Adipocyte (in vitro differentiated cells): ENCODE measurements at places on chromosomes 3 and 15.

DNA sequence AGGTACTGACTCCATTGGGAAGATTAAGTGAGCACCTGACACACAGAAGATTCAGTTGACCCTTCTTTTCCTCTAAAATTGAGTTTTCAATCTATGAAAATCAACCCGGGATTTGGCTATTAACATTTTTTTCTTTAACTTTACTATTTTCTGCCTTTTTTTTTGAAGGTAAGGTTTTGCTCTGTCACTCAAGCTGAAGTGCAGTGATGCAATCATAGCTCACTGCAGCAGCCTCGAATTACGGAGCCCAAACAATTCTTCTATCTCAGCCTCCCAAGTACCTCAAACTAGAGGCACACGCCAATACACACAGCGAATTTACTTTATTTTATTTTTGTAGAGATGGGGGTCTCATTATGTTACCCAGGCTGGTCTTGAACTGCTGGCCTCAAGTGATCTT, 1029.5 kb downstream of the MCTP2 start:
- DNase-seq: no peak

- peak; percentile 23 for DNase-seq
Observed at GRCh38 chr3:124919756-124920155, 14.8 kb downstream of the MUC13 start.

GRCh38 chr15:63986185-63986680, 60.1 kb downstream of the DAPK2 start:
- no peak for DNase-seq

GRCh38 chr3:43159876-43160255, 54.0 kb upstream of the POMGNT2 start:
- DNase-seq: no peak

- no peak for DNase-seq
Observed at GRCh38 chr3:56366641-56367162, 101.6 kb downstream of the ERC2 start.

DNA sequence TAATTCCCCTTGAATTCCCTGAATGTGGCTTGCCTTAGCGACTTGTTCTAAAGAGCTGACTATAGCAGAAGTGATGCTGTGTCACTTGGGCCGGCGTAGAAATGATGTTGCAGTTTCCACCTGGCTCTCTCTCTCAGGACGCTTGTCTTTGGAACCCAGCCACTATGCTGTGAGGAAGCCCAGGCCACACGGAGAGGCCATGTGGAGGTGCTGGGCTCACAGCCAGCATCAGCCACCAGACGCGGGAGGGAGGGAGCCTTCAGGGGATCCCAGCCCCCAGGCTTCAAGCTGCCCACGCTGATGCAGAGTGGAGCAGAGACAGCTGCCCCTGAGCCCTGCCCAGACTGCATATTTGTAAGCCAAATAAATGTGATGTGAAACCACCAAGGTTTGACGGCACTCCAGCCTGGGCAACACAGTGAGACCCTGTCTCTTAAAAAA, 18.6 kb downstream of the RNU5B-1 start:
- peak; percentile 57 for DNase-seq

DNA sequence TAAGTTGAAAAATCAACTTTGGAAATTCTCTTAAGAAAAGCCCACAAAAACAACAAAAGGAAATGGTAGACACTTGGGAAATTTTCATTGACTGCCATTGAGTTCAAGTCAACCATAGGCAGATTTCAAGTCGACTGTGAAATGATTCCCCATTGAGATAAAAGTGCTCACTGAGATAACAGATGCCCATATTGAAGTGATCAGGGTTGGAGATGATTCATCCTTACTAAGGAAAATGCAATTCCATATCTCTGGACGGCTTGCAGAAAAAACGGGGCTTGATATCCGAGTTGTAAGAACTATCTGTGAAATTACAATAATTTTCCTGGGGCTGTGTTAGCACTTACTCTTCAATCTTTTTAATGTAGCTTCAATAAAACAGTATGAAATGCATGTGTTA, 373.1 kb upstream of the THRB start:
- peak; percentile 42 for DNase-seq

DNA sequence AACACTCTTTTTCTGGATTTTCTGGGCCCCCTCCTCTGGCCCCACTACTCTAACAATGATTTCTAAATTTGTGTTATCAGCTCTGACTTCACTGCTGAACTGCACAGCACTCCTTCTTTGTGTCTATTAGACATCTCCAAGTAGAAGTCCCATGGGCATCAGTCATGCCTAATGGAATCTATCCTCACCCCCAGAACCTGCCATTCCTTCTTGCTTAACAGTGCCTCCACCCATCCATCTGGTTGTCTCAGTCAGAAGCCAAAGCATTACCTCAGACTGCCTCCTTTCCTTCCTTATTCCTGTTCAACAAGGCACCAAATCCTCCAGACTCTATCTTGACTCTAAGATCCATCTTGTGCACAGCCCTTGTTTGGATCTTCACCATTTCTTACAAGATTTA, 36.2 kb downstream of the SSR3 start:
- no peak for DNase-seq

DNA sequence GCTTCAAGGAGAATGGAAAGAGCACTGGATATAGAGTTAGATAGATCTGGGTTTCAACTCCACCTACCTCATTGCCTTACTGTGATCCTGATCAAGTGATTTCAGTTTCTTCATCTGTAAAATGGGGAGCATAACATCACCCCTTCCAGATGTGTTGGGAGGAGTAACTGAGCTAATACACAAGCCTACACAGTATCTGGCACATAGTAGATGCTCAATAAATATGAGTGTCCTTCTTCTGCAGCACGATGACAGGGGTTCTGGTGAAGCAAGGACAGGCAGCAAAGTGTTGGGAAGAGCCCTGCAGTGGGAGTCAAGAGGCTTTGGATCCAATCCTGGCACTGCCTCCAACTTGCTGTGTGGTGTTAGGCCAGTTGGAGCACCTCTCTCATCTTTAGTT, 270.0 kb downstream of the UACA start:
- no peak for DNase-seq

DNA sequence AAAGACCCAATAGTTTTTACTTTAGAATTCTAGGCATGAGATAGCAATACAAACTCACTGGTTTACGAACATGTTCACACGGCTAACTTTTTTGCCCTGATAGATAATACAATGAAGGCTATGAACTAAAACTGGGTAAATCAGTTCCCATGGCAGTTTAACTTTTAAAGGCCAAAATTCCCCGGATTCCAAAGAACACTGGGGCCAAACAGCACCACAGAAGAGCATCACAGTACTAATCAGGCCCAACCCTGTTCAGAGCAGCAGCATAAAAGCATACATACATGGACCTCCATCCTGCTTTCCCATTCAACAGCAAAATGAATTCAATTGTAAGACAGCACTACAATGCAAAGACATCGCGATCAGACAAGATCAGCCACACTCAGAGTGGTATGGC, 540.3 kb upstream of the CCDC54 start:
- no peak for DNase-seq

DNA sequence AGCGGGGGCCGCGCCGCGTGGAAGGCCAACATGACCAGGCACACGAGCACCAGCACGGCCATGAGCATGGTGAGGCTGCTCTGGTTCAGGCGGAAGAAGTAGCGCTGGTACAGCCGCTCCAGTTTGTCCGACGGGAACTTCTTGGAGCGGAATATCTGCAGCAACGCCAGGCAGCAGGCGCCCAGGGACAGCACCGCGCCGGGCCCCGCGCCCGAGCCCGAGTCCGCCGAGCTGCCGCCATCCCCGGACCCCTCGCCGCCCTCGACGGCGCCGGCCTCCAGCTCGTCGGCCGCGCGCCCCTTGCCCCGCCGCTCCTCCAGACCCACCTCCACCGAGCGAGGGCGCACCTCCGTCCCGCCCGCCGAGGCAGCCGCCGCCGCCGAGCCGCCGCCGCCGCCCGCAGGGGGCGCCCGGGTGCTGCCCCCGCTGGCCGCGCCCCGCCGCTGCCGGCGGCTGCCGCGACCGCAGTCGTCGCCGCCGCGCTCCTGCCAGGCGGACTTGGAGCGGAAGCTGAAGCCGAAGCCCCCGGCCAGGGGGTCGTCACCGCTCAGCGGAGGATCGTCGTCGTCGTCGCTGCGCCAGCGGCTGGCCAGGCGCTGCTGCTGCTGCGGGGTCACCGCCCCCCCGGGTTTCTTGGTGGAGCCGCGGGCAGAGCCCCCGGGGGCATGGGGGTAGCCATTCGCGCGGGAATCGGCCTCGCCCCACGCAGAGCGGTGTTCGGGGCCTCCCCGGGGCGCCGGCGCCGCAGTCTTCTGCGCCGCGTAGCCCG, 957 bp downstream of the ADCY5 start:
- no peak for DNase-seq

DNA sequence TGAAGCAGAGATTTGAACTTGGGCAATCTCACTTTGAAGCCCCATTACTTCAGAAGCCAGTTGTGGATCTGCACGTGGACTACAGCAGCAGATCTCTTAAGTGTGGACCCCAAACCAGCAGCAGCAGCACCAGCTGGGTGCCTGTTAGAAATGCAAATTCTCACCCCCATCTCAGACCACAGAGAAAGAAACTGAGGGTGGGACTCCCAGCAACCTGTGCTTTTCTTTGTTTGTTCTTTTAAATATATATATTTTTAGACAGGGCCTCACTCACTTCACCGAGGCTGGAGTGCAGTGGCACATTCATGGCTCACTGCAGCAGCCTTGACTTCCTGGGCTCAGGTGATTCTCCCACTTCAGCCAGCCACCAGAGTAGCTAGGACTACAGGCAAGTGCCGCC, 53.2 kb downstream of the SLTM start:
- no peak for DNase-seq

DNA sequence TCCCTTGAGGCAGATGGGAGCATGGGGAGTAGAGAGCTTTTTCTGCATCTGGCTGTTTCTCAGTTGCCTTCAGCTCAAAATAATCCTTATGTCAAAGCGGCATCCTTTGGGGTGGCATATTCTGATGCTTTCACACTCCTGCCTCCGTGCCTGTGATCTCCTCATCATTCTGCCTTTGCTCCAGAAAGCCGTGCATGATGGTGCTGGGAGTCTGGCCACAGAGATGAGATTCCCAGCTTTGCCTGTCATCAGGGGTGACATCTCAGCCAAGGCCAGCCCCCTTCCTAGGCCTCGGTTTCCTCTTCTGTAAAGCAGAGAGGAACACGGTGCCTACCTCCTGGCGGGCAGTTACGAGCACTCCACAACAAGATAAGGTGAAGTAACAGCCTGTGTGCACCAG, 96.3 kb upstream of the ALDH1A3 start:
- DNase-seq: no peak

DNA sequence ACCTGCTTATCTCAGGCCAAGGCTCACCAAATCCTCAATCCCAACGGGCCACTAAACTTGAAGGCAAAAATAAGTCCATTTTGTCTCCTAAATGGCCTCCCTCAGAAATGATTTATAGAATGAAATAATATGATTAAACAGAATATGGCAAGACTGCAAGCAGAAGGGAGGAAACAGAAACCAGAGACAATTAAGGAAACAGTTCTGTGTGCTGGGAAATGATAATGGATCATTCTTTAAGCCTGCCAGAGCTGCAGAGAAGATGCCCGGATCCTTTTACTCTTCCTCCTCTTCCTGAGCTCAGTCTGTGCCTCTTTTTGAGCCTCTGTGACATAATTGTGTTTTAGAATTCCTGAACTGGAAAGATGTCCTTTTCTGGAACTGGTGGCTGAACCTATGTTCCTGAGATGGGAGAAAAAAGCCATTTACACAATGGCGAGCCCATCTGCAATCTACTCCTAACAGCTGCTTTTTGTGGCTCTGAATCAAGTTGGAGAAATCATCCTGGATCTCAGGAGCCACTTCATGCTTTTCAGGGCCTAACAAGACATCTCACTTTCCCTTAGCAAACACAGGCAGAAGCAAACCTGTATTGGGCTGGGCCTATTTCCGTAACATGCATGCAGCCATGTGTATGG, 2.8 kb upstream of the ABHD2 start:
- no peak for DNase-seq

- no peak for DNase-seq
Observed at GRCh38 chr3:18474202-18474601, 49.1 kb upstream of the SATB1 start.

DNA sequence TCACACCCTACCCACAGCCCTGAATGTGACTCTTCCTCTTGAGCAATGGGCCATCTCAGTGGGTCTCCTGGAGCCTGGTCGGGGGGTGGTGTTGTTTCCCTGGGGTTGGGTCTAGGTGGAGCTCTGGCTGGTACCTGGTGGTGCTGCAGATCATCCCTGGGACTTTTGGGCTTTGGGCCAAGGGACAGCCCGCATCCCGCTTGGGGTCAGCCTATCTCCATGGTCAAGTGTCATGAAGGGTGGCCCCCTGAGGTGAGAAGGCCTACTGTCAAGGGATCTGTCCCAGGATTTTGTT, 202.0 kb downstream of the UBE3A start:
- no peak for DNase-seq

DNA sequence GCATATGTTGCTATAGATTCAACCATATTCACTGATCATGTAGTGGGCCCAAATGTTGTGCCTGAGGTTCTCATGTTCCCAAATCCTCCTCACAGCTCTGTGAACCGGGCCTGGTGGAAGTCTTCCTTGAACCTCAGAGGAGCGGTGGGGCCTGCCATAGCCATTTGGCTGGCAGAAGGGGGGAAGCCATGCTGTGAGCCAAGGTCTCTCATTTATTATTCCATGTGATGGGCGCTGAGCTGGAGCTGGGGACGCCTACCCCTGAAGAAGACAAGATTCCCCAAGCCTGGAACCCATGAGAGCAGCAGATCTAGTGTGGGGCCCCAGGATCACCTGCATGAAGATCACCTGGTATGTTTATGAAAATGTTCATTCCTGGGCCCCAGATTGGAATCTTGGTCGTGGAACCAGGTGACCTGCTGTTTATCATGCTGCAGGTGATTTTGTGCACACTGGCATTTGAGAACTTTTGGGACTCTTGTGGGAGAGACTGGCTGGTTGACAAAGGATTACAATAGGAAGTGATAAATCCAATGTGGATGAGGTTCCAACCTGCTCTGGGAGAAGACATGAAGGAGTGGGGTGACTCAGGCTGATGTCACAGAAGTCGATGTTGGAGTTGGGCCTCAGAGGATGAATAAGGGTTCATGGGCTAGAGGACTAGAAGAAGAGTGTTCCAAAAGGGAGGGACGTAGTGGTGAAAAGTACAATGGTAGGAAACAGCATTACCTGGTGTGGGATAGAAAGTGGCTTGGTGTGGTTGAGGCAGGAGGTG, 102.1 kb downstream of the ASB7 start:
- no peak for DNase-seq

DNA sequence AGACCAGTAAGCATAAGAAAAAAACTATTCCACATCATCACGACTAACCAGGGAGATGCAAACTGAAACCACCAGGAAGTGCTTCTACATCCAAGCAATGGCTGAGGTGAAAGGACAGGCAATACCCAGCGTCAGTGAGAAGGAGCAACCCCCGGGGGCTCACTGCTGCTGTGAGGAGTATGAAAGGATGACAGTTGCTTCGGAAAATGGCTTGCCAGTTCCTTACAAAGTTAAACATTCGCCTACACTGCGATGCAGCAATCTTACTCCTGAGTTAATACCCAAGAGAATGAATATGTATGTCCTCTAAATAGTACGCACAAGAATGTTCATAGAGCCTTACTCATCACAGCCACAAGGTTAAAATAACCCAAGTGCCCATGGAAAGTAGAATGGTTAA, 13.3 kb upstream of the PLXNA1 start:
- DNase-seq: peak; percentile 22
